ENCODE measurements at places on chromosomes 5 and 9. TPM values are rescaled to one million over a fixed set of nuclear protein-coding genes. Genes with fewer than 3 reads are reported as not detected.

DNA sequence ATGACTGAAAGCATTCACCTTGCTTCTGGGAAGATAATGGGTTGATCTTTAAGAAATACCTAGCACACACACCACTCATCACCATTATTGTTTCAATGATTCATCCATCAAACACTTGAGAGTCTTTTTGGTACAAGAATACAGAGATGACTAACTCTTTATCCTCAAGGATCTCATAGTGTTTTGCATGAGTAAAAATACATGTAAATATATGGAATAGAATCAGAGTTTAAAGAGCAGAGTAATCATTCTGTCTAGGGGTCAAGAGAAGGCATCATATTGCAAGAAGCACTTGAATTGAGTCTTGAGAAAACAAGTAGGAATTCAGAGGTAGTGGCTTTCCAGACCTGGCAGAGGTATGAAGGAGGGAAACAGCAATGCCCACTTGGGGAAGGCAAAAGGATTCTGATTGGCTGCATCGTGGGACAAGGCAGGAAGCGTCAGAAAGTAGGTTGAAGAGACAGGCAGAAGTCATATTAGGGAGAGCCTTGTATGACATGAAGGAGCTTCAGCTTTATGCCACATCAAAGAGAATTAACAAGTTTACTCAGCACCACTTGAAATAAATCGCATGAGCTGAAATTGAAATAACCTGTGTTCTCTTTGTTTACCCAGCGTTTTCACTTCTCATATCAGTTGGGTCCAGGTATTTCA lies 542.5 kb downstream of the TLE1 start:
- no peak for DNase-seq

DNA sequence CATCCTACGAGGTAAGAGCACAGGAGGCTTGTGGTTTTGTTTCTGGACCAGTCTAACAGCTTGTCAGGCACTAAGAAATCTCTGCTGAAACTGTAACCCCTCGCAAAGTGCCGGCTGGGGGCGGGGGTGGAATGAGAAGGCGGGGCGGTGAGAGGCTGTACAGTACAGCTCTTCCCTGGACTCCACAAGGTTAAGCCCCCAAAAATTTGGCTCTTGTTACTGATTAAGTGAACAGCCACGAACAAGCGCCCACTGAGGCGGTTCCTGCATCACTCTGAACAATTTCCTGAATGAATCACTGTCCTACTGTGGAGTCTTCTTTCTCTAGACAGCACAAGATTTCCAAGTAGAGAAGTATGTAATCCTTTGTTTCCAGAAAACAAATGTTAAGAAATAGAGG lies 6.8 kb downstream of the FBP2 start:
- no peak for DNase-seq

PLEKHG4B gene
- 1.1 TPM for total RNA-seq

DNA sequence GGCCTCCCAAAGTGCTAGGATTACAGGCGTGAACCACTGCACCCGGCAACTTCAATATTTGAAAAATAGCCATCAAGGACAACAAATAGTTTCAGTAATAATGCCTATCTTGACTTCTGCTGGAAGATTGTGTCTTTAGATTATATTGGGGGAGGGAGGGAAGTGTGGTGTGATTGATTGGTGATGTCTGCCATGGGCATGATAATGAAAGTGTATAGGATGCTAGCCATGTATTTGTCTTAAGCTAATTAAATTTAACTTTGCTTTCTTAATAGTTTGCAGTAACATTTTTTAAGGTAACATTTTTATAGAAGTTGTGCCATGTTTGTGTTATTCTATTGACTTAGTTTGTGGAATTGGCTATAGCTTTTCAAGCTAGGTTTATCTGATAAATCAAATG lies 4.6 kb downstream of the JMY start:
- DNase-seq = no peak

DNA sequence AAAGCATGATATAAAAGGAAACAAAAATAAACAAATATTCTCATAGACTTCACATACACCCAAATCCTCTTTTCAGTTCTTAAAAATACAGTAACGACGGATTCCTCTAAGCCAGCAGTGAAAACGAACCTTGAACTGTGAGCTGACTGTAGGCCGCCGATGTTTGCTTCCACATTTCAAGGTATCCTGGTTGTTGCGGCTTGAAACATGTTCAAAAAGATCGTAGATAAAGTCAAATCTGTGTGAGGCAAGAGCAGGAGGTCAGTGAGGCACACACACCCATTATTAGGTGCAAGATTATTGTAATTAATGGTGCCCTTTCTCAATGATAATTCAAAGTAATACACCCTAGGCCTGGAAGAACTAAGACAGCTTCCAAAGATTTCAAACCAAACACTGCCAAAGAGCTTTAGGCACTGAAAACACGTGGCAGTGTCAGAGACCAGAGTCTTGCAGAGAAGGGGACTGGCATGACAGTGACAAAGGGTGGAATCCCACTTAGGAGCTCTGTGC lies 141.2 kb upstream of the RETREG1 start:
- DNase-seq = no peak

DNA sequence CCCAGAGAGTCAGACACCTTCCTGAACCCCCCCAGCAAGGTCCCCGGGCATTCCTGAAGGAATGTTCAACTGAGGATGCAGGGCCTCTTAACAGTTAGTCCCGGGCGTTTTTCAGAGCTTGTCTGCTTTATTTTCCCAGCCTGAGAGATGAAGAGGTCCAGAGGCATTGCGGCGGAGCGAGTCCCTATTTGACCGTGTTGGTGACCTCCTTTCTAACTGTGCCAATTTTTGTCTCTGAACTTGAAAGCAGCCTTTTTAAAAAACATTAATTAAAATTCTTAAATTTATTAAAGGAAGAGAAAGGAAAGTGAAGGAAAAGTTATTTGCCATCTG lies 433 bp upstream of the PTAR1 start:
- DNase-seq = no peak

DNA sequence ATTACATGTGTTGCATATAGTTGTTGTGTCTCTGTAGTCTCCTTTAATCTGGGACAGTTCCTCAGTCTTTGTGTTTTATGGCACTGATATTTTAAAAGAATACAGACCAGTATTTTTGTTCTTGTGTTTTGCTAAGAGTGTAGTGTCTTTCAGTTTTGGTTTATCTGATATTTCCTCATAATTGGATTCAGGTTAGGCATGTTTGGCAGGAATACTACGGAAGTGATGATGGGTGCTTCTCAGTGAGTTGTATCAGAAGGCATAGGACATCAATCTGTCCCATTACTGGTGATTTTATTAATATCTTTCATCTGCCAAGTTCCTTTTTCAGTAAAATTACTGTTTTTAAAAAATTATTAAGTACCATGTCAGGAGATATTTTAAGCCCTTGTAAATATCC lies 212.9 kb downstream of the ARHGEF28 start:
- no peak for DNase-seq

- DNase-seq = peak; percentile 63
Observed at GRCh38 chr9:3467593-3468219, 58.1 kb downstream of the RFX3 start.

TEX48 gene
- total RNA-seq = not detected

DNA sequence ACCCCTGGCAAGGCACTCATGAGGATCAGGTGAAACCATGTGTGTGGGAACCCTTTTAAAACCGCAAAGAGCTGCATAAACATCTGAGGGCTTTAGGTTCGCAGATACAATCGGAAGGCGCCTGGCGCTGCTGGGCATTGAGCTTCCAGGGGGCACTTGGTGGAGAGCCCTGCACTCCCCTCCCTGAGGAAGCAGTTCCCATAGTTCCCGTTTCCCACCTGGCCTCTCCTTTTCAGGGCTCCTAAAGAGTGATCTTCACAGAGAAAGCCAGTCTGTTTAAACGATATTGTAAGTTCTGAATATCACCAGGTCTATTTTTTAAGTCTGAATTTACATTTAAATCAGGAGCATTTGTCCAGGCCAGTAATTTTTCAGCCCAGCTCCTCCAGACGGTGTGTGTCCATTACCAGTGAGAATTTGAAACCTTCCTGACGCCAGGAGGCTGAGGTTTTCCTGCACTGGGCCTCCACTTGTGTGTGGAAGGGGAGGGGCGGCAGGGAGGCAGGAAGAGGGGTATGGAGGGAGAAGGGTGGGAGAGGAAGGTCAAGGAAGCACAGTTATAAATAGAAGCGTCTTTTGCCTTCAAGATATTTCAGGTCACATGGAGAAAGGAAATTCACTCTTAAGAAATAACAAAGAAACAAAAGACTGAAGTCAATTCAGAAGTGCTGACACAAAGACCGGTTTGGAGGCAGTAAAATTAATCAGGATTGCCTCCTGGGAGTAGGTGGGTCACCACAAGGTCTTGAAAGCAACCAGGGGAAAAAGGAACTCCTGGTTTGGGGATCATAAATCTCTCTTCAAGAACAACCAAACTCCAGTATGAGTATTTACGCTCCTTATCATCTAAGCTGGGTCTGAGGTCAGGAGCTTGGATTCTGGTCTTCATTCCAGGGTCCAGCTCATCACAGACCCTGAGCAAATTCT lies 14.3 kb upstream of the MGAT1 start:
- peak; percentile 72 for DNase-seq
